ENCODE measurements at places on chromosomes 2 and 18.
A peak's percentile ranks its signal among the peaks of the same experiment; 100 is the strongest.

DNA sequence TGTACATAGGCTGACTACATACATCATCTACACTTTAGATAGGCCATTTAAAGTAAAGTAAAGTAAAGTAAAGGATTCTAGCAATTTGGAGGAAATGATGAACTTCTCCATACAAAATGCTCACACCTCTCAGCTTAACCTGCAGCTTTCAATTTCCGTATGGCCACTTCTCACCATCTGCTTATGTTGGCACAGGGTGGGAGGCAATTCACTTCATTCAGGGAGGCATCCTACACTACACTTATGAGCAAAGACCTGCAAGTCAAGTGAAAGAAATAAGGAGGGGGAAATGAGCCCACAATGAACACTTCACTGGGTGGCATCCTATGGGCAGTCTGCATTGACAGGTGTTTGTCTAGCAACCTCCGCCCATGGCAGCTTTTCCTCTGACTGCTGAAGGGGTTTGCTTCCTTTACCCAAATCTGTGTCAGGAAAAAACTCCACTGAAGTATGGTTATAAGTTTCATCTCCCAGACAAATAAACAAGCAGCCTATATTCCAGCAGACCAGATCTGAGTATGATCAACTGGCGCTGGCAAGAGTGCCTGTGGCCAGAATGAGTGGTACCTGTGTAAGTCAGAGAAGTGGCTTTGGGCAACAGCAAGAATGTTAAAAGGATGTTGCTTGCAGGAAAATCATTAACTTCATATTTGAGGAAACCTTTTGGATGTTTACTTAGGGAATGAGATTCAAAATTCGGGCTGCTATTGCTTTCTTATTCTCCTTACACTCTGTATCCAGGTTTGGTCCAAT lies 449.1 kb downstream of the TGIF1 start:
- no peak for DNase-seq

GRCh38 chr18:63155169-63155852 lies 164.3 kb downstream of the BCL2 start:
- DNase-seq, result no peak

- DNase-seq, result no peak
These were observed 19.5 kb downstream of the C2orf74 start for GRCh38 chr2:61181382-61182058.

GRCh38 chr18:46577546-46577945 lies 79.5 kb downstream of the LOXHD1 start:
- no peak for DNase-seq

DNA sequence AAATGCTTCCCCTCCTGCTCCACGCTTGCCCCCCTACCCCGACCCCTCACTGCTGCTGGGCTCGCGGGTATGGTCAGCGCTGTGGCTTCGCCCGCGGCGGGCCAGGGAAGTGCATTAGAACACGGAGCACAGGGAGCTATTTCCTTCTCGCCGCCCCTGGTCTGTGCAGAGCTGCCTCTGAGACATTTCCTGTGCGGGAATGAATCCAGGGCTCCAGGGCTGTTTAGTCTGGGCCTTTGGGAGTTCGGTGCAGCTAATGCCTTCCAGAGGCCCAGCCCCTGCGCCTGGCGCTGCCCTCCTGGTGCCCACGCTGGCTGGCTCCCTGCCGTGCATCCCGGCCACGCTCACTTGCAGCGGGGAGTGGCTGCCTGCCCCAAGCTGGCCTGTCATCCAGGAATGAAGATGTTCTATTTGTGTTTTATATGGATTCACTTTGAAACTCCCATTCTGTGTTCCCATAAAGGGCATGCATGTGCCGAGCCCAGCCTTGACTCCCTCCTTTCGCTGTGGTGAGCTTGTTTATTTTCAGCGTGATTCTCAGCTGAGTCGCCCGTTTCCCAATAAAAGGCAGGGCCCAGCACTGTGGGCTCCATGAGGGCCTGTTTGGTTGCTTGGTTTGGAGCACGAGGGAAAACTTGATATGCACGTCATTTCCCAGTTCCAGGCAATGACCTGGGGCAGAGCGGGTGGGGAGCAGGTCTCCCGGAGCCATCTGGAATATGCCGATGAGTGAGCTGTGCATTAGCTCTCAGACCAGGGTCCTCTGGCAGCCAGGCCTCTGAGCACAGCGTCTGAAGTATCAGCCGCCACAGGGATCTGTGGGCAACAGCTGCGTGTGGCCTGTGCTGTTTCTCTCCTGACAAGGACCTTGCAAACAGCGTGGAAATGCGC lies 42.7 kb downstream of the SH3RF3 start:
- DNase-seq, result no peak

DNA sequence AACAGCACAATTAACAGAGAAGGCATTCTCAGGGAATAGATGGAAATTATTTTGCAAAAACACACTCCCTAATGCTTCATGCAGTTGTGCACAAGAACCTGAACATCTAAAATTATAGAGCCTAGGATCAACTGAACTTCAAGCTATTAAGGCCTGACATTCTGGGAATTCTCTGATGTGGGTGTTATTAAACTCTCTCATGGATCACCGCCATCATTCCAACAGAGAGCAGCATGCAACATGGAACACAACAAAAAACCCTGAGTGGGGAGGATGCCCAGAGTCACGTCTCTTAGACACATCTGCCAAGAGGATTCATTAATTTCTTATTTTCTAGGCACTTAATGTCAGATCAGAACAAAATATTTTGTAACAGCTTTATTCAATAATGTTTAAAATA lies 543.8 kb downstream of the ERBB4 start:
- DNase-seq, result no peak

DNA sequence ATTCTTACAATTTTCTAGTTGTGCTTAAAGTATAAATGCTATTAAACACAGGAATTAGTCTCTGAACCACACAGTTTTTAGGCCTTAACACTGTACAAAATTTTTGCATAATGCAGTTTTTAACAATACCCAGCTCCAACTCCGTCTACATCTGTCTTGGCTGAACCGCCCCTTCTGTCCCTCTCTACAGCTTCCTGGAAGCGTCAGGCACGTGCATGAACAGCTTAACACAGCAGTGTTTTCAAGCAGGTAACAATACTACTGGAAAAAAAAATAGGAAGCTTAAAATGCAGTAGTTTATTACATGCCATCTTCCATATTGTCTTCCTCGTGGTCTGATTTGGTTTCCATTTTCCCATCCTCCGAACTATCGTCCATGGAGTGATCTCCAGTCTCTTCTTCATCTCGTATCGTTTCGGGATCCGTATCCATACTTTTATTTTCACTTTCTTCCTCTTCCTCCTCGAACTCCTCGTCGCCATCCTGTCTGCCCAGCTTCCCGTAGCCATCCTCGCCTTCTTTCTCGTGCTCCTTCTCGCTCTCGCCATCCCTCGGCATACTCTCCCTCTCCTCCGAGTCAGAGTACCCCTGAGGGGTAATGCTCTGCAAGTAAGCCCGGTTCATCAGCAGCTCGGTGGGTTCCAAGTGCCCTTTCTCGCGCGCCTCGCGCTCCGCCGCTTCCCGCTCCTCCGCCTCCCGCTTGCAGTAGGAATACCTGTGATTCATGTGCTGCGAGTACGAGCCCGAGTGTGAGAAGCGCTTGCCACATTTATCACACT lies 130.6 kb downstream of the ZEB2 start:
- no peak for DNase-seq

DNA sequence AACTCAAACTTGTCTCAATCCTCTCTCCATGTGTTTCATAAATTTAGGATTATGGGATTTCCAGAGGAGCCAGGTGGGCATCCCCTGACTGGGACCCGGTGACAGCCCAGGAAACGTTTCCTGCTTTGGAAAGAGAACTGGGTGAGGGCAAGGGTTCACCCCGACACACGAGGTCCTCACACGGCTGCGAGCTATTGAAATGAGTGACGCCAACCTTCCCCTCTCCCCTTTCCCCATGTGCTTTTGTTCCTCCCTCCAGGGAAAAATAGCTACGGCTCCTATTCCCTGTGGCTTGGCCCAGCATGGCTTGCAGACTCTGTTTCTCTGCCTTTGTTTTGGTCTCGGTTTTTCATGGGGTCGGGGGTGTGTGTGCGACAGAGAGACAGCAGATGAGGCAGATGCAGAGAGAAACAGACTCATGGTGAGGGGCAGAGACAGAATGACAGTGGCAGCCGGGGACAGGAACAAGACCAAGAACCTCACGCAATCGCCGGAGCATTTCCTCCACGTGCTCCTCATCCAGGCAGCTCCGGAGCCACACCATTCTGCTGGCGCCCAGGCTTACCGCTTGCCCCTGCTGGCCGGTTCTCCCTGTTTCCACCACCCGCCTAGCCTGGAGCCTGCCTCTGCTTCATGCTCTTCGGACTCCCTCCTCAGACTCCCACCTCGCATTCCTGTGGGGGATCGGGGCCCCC lies 238.5 kb downstream of the DYSF start:
- DNase-seq, result no peak

GRCh38 chr2:120820953-120821279 lies 85.2 kb downstream of the GLI2 start:
- DNase-seq, result no peak

DNA sequence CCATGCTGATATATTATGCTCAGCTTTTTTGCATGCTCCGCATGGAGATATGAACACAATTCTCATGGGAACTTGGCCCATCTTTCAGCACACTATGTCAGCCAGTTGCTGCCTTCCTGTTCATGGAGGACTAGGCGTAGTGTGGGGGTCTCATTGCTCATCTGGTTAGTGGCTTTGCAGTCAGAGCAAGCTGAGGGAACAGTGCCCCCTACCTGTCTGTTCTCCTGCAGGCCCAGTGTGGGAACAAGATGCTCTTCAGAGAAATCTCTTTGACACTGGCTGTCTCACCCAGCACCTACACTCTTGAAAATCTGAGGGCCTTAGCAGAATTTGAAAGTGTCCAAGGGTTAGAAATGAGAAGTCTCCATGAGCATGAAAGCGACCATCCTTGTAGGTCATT lies 47.1 kb downstream of the SPTBN1 start:
- DNase-seq, result peak; percentile 20

- DNase-seq, result no peak
These were observed 17.2 kb upstream of the ITGAV start for GRCh38 chr2:186572705-186573104.

- DNase-seq, result no peak
These were observed 266.6 kb downstream of the CYP26B1 start for GRCh38 chr2:71880846-71881610.

GRCh38 chr2:117953231-117953630 lies 60.6 kb downstream of the CCDC93 start:
- DNase-seq, result no peak

- no peak for DNase-seq
These were observed 13.1 kb downstream of the STARD7 start for GRCh38 chr2:96195410-96196066.

DNA sequence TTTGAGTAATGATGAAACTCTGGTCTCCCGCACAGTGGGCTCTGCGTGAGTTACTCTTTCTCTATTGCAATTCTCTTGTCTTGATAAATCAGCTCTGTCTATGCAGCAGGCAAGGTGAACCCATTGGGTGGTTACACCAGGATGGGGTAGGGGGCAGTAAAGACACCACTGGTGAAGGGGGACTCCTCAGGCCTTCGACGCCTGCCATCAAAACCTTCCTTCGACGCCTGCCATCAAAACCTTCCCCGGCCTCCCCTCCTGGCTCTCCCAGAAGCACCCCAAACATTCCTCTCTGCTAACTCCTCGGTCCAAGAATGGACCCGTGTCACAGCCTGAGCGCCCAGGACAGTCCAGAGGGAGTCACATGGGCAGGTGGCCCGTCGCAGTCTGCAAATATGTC lies 4.8 kb upstream of the STARD7 start:
- DNase-seq, result no peak

DNA sequence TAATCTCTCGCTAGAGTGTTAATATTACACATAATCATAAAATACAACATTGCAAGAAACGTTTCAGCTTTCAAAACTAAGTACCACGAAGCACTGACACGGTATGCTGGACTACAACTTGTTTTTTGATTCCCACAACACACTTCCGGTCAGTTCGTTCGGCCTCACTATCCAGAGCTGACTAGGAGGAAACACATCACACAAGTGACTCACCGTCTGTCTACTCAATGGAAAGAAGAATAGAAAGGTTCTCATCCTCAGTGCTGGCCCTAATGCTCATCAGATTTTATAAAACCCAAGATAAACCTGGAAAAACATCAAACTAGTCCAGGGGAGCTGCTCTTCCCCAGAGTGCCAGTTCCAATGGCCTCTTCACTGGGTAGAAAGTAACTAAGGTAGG lies 42.9 kb downstream of the ZNF385B start:
- DNase-seq, result no peak

DNA sequence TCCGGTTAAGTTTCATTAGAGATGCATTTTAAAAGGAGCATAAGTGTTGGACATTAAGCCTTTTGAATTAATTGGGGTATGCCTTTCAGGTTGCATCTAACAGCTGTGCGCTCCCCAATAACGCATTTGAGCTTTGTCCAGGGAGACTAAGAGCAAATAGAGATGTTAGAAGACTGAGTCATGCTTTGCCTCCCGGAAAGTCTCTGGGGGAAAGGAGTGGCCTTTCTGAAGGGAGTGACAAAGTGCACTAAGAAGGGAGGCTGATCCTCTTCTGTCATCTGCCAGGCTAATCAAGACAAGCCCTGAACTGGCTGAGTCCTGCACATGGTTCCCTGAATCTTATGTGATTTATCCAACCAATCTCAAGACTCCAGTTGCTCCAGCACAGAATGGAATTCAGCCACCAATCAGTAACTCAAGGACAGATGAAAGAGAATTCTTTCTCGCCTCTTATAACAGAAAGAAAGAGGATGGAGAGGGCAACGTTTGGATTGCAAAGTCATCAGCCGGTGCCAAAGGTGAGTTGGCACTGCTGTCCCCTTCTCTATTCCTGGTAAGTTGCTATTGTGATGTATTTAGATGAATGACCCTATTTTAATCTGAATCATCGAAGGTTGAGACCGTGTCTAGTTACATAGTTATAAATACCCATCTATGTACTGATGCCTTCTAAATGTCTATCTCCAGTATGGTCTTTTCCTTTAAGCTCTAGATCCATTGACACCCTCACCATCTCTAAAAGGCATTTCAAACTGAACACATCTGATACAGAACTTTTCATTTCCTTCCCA lies 12.1 kb downstream of the TTL start:
- DNase-seq, result no peak

DNA sequence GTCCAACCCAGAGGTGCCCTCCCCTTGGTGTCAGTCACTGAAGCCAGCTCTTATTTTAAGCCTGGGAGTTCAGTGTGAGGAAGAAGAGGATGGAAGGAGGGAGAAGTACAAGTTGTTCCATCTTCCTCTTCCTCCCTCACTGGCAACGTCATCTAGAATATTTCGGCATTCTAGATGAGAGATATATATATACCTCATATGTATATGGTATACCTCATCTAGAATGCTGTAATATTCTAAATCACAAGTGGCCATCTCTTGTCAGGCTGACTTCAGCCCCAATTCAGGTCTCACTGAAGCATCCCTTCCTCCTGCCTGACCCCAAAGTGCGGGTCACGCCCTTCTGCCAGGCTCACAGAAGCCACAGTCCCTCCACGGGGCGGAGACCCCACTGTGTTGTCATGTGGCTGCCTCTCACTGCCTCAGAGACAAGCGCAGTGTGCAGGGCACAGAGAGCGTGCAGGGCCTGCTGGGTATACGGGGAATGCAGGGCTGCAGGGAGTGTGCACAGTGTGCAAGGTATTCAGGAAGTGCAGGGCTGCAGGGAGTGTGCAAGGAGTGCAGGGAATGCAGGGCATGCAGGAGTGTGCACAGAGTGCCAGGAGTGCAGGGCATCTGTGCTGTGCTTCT lies 32.8 kb upstream of the B3GNT7 start:
- DNase-seq, result no peak
